Effector CD8-positive, alpha-beta T cell (primary cell): ENCODE measurements at places on chromosomes 6 and 20.

- DNase-seq: no peak
Measured at GRCh38 chr6:166603043-166603690, 16.7 kb upstream of the RAMACL start.

DNA sequence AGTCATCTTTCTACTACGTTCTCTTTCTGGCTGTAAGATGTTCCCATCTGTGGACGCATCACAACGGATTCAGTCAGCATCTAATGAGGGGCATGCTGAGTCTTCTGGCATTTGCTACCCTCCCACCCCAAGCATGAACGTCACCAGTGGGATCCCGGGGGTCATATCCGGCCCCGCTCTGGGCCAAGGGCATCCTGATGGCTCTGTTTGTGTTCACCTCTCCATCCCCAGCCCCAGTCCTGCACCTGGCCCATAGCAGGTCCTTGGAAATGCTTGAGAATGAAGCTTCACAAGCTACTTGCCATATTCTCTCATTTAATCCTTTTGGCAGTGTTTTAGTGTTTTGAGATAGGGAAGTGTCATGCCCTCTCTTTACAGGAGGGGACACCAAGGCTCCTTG is 14.9 kb downstream of the APCDD1L start:
- no peak for DNase-seq

DNA sequence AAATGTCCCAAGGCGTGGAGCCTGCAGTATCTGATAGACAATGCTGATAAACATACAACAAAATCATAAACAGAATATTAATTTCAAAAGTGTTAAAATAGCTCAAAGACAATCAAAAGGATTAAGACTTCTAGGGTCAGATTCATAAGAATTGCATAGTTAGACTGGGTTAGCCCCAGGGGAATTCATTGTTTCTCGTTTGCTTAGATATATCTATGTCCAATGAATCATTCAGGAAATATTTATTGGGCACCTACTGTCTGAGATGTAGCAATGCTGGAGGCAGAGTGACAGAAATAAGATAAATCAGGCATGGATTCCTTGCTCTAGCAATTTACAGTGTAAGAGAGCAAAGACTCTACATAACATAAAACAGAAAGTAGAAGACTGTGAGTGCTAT is 124.4 kb upstream of the PRL start:
- no peak for DNase-seq

DNA sequence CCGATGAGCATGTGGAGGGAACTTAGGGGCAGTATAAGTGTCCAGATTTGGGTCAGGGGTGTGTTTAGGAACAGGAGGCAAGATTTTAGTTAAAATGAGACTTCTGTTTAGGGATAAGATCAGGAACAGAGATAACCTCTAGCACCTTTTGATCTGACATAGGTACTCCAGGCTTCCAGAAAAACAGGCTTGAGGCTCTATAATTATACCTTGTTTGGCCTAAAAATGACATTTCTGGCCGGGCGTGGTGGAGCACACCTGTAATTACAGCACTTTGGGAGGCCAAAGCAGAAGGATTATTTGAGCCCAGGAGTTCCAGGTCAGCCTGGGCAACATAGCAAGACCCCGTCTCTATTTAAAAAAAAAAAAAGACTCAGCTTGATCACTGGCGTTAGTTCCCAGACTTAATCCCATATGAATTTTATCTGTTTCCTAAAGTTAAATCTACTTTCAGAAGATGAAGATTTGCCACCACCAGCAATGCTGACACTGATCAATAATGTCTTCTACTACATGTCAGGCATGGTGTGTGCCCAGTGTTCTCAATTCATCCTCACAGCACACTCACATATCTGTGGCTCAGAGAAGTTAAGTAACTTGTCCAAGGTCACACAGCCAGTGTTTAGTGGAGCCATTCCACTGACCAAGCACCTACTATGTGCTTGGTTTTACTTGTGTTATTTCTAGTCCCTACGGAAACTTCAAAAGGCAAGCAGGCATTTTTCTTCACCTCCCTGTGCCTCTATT is 6.0 kb upstream of the TULP1 start:
- DNase-seq: no peak

GRCh38 chr6:11433860-11434259 is 103.7 kb upstream of the TMEM170B start:
- DNase-seq: no peak

DNA sequence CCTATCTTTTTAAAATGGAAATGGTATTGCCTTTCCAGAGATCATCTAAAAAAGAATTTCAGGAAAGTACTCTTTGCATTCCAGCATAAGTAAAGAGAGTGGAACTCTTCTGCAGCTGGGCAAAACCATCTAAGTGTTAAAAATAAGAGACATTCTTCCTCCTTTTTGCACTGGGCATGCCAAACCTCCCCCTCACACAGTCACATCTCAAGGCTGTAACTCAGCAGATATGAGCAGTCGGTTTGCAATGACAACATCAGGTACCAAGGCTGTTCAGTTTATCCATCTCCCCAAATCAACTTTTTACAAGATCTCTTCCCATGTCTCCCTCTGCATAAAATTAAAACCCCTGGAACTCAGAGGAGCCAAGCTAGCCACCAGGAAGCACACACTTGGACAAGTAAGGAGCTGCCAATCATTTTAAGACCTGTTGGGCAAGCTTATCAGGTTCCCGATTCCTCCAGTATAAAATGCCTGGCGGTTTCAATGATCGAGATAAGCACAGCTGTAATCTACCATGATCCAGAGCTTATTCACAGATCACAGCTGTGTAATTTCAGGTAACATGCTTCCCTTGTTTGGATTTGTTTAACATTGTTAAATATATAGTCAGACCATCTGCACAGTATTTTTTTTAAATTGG is 23.2 kb downstream of the ID4 start:
- no peak for DNase-seq

DNA sequence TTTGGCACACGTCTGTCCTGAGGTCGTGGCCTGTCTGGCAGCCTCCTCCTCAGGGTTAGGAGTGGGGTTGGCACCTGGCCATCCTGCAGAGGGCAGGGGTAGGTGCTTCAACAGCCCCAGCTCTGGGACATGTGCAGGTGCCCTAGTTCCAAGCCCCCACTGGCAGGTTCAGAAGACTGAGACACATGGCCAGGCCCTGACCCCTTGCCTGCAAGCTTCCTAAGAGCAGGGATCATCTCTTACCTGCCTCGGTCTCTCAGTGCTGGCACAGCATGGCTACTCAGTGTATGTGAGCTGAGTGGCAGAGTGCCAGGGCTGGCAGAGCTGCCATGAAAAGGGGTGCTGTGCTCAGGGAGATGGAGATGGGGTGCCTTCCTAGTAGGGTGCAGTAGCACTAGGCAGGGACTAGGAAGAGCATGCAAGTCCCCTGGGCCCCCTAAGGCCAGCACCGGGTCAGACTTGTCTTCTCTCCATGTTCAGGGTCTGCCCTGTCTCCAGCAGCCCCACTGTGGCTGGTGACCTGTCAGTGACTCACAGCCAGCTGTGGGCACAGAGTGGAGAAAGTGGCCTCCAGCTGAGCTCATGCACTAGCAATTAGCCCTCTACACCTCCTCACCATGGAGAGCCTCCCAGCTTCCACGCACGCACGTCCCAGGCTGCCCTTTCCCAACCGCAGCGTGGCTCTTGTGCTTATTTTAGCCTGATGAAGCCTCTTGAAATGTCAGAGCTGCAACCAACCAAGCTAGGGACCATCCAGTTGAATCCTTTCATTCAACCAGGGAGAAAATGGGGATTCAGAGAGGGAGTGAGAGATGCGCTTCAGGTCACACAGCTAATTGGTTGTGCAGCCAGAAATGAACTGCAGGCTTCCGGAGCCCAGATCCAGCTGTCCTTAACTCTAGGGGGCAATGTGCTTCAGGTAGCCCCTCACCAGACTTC is 116.6 kb downstream of the MRPL14 start:
- no peak for DNase-seq

DNA sequence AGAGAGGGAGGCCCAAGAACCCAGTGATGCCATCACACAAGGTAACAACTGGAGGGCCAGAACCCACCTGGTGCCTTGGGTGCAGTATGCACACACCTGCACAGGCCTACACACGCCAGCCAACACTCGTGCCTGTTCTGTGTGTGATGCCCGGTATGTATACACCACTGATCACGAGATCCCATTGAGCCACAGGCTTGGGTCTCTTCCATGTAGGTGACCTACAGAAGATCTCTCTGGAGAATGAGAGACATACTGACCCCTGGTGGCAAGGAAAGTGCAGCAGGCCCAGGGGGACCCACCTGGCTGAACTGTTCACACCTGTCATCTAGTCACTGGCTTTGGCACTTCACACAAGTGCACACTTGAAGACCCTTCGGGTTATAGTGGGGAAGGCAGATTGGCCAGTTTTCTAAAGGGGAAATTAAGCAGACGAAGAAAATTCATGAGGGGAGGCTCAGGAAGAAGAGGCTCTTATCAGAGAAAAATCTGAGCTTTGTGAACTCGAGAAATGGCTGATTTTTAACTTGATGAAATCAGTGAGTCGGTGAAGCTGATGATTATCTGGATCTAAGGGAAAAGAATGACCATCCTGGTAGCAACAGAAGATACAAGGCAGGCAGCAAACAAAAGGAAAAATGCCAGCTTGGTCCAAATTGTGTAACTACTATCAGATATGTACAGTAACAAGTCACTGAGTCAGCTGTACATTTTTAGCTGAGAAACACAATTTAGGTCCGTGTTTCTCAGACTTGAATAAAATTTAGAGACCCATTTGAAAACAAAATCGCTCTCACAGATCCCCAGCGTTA is 69.1 kb upstream of the PBOV1 start:
- DNase-seq: peak; percentile 10

DNA sequence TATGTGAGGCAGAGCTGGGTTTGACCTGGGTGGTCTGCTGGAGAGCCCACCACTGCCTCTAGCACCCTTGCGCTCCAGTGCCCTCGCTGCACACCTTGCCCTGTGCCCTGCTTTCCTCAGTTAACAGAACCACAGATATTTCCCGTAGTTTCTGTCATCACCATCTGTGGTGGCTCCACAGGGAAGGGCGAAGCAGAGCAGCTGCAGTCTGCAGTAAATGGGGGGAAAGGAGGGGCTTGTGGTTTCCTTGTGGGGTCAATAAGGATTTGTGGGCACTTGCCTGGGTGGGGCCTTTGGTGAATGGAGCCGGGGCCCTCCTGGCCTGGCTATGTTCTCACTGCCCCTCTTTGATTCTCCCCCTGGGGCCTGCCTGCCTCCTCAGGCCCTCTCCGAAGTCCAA is 21.2 kb upstream of the CCDC167 start:
- no peak for DNase-seq

GRCh38 chr20:57908704-57909630 is 199.2 kb upstream of the PMEPA1 start:
- DNase-seq: no peak

GRCh38 chr6:16725145-16725864 is 36.0 kb downstream of the ATXN1 start:
- DNase-seq: no peak

DNA sequence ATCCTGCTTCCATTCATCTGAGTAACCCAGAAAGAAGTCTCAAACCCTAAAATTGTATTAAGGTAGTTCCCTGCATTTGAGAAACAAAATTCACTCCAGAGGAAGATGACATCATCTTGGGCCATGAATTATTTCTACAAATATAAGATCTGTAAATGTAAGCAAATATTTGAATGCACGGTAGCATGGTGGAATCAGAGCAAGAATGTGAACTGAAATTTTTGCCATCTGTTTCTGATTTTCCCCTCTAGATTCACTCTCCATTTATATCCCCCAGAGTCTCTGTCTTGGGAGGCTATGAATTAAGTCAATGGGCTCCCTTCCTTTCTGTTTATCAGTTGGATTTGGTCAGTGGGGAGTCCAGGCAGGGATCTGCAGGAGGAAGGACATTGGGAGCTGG is 5.8 kb upstream of the MAP3K5 start:
- DNase-seq: no peak

GRCh38 chr6:164014346-164015087 is 600.0 kb downstream of the QKI start:
- DNase-seq: no peak

GRCh38 chr6:69408886-69409285 is 387.9 kb downstream of the LMBRD1 start:
- no peak for DNase-seq
